ENCODE measurements at places on chromosomes 5 and 9.

- DNase-seq = no peak
Observed at GRCh38 chr5:143229896-143230675, 173.4 kb downstream of the NR3C1 start.

GRCh38 chr5:92518318-92518904 lies 1062.6 kb downstream of the NR2F1-AS1 start:
- peak; percentile 72 for DNase-seq

DNA sequence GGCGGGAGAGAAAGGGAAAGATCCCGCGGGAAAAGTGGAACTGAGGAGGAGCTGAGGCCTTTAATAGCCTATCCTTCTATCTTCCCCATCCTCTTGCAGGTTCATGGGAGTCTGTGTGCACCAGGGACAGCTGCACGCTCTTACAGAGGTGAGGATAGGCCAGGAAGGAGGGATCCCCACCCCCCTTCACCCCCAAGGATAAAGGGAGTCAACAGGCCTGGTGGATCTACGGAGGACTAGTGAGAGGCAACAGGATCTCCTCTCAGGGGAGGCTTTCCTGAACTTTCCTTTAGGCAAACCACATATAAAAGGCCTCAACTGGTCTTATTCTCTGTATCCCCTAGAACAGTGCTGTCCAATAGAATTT lies 1.1 kb downstream of the TESK1 start:
- no peak for DNase-seq

GRCh38 chr5:113181409-113181808 lies 204.8 kb downstream of the DCP2 start:
- no peak for DNase-seq

DNA sequence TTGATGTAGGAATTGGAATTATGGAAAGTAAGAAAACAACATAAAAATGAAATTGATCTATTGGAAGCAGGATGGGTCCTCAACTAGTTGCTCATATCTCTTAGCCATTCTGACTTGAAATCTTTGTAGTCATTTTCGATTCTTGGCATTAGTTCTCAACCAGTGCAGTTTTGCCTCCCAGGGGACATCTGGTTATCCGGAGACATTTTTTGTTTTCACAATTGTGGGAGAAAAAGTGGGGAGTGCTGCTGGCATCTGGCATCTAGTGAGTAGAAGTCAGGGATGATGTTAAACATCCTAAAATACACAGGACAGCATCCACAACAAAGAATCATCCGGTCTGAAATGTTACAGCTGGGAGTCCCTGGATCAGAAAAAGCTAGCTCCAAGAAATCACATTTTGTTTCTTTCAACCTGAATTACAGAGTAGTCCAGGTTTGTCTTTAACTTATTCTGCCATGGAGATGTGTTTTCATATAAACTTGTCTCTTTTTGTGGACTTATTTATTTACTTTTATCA lies 74.9 kb downstream of the FBXL7 start:
- no peak for DNase-seq

DNA sequence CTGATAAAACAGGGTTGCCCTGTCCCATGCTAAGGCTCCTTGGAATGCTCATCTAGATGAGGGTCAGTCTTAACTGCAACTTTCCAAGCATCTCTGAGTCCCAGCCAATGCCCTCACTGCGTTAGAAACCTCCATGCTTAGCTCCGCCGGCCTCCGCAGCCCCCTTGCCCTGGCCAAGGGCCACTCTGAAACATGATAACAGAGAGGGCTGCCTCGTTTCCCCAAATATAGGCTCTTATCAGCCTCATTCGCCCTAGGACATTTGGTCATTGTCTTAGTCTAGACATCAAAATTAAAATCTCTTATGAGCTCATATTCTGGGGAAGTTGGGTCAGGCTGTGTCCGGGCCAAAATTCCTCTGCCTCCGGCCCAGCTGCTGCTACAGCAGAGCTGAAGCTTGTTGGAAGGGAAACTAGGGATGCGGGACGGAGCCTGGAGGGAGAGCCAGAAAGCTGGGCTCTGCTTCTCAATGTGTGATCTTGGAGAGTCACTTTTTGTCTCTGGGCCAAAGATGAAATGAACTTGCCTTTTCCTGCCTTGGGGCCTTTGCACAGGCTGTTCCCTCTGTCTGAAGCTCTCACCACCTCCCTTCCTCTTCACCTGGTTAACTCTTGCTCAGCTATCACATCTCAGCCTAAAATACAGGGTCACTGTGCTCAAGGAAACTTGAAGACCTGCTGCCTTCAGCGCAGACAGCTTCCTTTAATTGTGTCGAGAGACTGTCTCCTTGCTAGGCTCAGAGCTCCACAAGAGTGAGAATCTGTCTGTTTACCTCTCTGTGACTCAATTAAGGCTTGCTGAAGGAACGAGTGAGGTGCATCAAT lies 191.3 kb downstream of the RGS3 start:
- no peak for DNase-seq

DNA sequence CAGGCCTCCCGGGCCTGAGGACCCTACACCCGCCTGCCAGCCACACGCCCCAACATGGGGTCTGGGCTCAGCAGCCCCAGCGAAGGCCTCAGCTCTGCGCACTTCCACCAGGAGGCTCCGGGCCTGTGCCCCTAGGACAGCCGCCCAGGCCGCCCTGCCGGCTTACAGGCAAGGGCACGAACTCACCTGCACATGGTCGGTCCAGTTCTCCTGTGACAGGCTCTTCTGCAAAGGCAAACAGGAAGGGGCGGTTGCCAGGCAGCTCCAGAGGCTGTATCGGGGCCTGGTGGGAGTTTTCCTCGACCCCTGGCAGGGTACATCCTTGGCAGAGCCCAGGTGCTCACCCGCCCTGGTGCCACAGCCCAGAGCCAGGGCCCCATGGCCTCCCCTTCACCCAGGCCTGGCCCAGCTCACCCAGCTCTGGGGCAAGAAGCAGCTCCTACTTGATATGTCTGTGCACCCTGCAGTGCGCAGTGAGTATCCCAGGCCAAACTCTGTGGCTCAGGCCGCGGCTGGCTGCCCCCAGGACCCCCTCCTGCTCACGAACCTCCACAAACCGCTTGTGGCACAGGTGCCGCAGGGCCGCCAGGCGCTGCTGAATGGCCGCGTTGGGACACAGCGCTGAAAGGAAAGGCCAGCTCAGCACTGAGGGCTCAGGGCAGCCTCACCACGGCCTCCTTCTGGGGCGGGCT lies 52.2 kb upstream of the NRARP start:
- DNase-seq = no peak

- DNase-seq = no peak
Observed at GRCh38 chr5:101751105-101751504, 545.0 kb downstream of the SLCO4C1 start.

DNA sequence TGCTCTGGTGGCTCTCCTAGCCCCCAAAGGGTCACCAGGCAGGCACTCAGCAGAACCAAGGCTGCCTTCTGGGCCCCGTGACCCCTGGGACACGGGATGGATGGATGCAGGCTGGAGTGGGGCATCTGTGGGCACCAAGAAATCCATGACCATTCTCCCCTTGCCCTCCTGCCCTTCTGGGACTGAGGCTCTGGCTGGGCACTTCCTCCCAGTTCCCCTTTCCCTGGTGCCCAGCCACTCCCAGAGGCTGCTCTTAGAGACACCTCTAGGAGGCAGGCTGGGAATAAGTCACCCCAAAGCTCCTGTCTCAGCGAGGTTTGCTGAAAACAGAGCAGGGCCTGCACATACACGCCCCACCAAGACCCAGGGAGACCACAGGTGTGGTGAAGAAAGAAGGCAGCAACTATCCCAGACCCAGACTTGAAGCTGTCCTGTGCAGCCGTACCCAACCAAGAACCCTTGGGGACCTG lies 943 bp downstream of the STING1 start:
- DNase-seq = peak; percentile 30

- DNase-seq = no peak
Observed at GRCh38 chr5:127083711-127084110, 10.4 kb upstream of the C5orf63 start.

DNA sequence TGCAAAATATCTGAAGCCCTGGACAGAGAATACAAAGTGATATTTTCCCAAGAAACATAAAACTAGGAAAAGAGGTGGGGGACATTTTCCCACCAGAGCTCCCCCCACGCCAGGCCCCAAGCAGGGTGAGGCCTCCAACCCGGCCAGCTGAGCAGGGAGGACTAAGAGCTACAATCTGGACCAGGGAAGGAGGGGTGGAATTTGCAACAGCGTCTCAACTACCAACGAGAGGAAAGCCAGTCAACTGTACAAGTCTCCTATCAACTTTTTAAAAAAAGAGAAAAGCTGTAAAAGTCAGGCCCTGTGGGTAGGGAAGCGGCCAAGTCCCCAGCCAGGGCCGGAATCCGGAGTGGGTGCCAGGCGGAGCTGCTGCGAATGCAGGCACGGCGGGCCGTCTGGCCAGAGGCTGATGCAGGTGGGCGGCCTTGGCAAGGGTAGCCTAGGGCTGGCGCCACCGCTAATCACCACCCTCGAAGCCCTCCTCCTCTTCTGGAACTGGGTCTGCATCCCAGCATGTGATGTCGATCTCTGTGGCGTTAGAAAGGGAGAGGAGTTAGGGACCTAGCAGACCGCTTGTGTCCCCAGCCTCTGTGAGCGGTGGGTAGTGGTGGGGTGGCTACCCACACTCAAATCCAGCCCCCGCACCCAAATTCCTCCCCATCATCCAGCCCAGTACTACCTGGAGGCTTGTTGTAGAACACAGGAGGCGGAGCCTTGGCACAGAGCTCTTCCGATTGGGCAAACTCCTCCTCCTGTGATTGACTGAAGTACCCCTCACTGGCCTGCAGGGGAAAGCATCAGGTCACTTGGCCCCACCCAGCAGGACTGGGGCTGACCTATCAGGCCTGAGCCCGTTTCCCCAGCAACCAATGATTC lies 10.6 kb downstream of the PRR7 start:
- DNase-seq = peak; percentile 98

GRCh38 chr5:115857626-115858349 lies 16.1 kb downstream of the AP3S1 start:
- peak; percentile 36 for DNase-seq

DNA sequence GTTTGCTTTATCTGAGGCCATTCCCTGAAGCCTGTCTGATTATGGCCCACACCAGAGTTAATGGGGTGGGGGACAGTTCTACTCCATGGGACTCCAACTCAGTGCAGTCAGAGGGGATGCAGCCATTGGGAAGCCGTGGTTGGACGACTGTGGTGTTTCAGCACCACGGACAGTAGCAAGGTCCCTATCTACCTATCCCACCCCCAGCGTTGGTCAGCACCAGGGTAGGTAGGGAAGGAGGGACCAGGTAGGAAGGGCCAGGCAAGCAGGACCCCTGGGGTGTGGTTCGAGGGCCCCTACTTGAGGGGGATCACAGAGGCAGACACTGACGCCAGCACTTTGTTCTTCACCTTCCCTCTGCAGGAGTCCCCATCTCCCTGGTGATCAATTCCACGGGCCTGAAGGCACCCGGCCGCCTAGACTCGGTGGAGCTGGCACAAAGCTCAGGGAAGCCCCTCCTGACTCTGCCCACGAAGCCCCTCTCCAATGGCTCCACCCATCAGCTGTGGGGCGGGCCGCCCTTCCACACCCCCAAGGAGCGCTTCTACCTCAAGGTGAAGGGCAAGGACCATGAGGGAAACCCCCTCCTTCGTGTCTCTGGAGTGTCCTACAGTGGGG lies 33.2 kb downstream of the HMCN2 start:
- peak; percentile 9 for DNase-seq

GRCh38 chr5:134506054-134507039 lies 19.1 kb upstream of the JADE2 start:
- DNase-seq = peak; percentile 17

DNA sequence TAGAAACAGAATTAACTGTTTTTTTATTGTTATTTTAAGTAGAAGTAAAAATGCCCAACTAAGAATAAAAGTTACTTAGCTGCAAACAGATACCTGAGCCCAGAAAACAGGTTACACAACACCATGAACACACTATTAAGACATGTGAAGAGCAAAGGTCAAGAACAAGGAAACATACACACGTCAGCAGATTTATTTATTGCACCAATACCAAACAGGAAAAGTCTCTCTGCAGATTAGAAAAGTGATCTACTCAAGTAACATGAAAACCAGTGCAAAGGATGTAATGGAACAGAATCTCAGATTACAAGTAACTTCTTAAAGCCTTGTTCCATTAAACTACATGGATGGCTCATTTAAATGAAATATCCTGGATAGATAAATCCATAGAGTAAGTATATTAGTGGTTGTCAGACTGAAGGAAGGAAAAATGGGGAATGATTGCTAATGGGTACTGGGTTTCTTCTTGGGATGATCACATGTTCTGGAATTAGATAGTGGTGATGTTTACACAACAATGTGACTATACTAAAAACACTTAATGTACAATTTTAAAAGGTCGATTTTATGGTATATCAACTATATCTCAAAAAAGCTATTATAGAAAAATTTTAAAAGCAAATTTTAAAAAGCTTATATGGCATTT lies 6.1 kb downstream of the SAR1B start:
- peak; percentile 90 for DNase-seq

- DNase-seq = no peak
Observed at GRCh38 chr5:69265931-69266330, 31.2 kb downstream of the CDK7 start.

Measured in amniotic epithelial cell (primary cell).